ENCODE measurements at places on chromosomes 13 and 19.

- DNase-seq = no peak
Measured at GRCh38 chr19:5037936-5038335, 69.0 kb downstream of the KDM4B start.

GRCh38 chr19:23395041-23395721 lies at the start of gene ZNF91:
Gene ZNF91, minus strand, starts transcription at chr19:23395471. Its CDS starts 117 bp downstream, at chr19:23395354.
- DNase-seq = peak; percentile 84

DNA sequence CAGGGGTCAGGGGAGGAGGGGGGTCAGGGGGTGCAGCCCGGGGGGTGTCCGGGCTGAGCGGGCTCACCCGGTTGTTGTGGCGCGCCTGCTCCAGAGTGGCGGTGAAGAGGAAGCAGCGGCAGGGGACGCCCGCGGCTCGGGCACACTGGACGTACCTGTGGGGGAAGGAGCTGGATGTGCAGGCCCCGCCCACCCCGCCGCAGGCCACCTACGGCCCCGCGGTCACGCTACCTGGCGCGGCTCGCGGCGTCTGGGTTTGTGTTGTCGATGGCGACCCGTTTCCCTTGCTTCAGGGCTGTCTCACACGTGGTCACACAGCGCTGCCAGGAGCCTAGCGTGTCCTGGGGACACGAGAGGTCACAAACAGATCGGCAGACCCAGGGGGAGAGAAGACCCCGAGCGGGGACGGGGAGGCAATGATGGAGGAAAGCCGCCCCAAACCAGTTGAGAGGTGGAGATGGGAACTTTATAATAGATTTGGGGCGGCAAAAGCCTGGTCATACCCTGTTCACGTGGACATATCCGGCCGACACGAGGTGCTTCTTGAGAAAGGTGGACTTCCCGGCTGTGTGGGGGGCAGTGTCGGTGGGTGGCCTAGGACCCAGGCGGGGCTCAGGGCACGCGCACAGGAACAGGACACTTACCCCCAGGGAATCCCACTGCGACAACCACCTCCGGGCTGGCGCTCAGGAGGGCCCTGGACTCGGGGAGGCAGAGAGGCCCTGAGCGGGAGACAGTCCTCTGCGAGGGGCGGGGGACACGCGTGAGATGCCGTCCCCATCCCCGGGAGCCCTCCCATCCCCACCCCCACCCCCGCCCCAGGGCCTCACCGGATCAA lies 5.6 kb downstream of the PNKP start:
- no peak for DNase-seq

- no peak for DNase-seq
Measured at GRCh38 chr19:49210108-49210900, 52.7 kb downstream of the TRPM4 start.

- DNase-seq = no peak
Measured at GRCh38 chr13:95544293-95544692, 8.2 kb upstream of the CLDN10 start.

DNA sequence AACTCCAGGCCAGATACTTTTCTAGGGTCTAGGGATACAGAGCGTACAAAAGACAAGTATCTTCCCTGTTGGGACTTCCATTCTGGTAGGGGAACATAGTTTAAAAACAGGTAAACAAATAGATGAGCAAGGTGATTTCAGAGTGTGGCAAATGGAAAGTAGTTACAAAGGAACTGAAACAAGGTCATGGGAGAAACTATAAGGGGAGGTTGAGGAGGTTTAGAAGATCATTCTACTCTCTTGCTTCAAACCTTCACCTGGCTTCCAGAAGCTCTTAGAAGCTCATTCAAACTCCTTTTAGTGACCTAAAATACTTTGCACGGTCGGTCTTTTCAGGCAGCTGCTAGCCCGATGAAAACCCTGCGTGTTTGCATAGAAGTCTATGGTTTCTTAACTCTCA lies 9.1 kb downstream of the FFAR2 start:
- no peak for DNase-seq

GRCh38 chr13:95781016-95781415 lies 104.1 kb downstream of the DNAJC3 start:
- no peak for DNase-seq

DNA sequence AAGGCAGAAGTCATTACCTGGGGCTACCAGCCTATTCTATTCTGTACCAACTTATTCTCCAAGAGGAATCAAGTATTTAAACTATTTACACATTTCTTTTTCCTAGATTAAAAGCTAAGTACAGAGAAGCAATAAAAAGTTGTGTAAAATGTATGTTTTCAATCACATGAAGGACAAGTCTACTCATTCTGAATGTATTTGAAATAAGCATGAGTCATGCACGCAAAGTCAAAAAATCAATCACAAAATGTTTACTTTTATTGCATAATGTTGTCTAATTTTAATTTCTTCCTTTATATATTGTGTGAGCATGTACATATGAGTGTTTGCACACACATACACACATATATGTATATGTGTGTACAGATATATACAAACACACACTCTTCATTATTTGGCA lies 136.7 kb downstream of the DACH1 start:
- no peak for DNase-seq

- DNase-seq = no peak
Measured at GRCh38 chr13:39684531-39685137, 29.2 kb downstream of the COG6 start.

- DNase-seq = no peak
Measured at GRCh38 chr19:1923319-1923718, 17.7 kb upstream of the CSNK1G2 start.

GRCh38 chr13:80047406-80047805 lies 293.5 kb downstream of the SPRY2 start:
- DNase-seq = no peak

Data from HFF-Myc (cell line).